Stimulated activated naive B cell treated with anti-CD40 and anti-IgM and Interleukin-4, amounts not matched to agents 10 μg/mL and 1 μg/mL and 100 μg/mL, for 72 hours (primary cell): ENCODE measurements at places on chromosomes 3 and 15.

- no peak for DNase-seq
Measured at GRCh38 chr3:15063656-15064286, 1.3 kb downstream of the MRPS25 start.

DNA sequence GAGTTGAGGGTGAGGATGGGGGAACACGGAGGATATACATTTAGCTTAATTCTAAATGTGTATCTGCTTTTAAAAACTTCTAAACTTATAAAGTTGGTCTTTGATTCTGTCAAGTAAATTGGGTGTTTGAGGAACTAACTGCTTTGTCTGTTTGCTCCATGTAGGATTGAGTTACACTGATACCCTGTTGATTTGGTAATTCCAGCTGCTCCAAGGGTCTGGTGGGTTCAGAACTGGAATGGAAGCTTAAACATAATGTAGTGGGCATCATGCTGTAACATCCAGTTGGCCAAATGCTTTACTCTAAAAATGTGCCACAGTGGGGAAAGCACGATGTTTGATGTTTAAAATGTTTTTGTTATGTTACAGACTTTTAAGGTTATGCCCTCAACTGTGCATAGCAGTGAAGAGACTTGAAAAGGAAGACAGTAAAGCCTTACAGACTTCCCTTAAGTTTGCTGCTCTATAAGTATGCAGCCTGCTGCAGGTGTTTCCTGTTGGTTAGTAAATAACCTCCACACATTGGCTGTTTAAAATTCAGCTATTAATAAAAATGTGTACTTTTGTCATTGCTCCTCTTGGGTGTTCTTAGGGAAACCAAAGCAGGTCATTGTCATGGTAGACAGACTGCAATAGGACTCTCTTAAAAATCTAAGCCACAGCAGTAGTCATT, 5.9 kb upstream of the EDEM1 start:
- DNase-seq, result no peak

DNA sequence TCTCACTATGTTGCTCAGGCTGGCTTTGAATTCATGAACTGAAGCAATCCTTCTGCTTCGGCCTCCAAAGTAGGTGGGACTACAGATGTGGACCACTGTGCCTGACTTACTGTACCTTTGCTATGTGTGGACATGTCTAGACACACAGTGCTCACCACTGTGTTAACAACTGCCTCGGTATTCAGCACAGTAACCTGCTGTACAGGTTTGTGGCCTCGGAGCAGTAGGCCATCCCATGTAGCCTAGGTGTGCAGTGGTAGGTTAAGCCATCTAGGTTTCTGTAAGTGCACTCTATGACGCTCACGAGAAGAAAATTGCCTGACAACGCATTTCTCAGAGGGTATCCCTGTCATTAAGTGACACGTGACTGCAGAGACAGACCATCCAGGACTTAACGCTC, 70.3 kb downstream of the TAMM41 start:
- DNase-seq, result no peak

DNA sequence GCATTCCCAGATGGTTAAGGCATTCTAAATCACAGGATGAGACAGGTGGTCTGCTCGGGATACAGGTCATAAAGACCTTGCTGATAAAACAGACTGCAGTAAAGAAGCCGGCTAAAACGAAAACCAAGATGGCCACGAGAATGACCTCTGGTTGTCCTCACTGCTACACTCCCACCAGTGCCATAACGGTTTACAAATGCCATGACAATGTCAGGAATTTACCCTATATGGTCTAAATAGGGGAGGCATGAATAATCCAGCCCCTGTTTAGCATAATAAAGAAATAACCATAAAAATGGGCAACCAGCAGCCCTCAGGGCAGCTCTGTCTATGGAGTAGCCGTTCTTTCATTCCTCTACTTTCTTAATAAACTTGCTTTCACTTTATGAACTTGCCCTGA, 151.1 kb downstream of the ZNF385D start:
- DNase-seq, result no peak

- no peak for DNase-seq
Measured at GRCh38 chr15:62212741-62213140, 47.7 kb upstream of the C2CD4B start.

DNA sequence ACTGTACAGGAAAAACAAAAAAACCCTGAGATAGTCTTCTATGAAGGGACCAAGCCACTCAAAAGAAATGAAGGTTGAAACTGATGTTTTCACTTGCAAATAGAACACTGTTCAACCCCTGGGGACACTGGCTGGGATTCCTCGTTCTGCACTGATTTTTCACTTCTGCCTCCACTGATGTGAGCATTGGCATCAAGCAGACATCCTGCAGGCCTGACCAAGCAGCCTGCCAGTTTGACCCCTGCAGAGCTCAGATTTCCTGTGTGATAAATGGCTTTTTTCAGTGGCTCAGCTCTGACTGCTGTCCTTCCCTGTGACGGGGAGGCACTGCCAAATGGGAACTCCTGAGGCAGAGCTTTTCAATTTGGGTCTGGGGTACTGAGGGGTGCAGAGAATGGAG, 50.0 kb downstream of the RASGRP1 start:
- DNase-seq, result peak; percentile 3

GRCh38 chr3:99625237-99625622, 13.2 kb upstream of the COL8A1 start:
- no peak for DNase-seq

- DNase-seq, result no peak
Measured at GRCh38 chr3:67493808-67494207, 160.6 kb downstream of the SUCLG2 start.

DNA sequence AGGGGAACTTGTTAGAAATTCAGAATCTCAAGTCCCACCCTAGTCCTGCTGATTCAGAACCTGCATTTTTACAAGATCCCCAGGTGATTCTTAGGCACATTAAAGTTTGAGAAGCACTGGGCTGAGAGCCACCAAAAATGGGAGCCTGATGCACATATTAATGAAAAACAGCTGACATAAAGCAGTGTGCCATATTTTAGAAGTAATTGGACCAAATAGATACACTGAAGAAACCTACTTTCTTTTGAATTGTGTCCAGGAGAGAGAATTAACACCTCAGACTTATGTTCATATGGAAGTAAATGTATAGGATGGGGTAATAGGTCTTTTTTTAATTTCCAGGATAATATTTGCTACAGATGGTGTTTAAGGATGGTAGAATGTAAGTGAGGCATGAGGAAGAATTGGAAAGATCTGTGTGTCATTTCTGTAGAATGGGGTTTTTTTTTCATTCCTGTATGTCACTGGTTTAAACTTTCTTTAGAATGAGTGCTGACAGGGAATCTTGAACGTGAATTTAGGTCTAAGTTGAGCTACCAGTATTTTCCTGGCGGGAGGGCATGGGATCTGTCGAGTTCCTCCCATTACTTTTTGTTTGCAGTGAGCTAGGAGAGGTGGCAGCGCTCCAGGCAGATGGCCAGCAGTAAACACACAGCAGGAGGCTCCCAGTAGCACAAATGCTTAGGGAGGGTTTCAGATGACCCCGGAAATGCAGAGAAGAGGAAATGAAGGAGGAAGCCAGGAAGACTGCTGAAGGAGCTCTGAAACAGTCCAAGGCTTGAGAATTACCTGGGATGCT, 185.6 kb downstream of the PLCL2 start:
- DNase-seq, result no peak

DNA sequence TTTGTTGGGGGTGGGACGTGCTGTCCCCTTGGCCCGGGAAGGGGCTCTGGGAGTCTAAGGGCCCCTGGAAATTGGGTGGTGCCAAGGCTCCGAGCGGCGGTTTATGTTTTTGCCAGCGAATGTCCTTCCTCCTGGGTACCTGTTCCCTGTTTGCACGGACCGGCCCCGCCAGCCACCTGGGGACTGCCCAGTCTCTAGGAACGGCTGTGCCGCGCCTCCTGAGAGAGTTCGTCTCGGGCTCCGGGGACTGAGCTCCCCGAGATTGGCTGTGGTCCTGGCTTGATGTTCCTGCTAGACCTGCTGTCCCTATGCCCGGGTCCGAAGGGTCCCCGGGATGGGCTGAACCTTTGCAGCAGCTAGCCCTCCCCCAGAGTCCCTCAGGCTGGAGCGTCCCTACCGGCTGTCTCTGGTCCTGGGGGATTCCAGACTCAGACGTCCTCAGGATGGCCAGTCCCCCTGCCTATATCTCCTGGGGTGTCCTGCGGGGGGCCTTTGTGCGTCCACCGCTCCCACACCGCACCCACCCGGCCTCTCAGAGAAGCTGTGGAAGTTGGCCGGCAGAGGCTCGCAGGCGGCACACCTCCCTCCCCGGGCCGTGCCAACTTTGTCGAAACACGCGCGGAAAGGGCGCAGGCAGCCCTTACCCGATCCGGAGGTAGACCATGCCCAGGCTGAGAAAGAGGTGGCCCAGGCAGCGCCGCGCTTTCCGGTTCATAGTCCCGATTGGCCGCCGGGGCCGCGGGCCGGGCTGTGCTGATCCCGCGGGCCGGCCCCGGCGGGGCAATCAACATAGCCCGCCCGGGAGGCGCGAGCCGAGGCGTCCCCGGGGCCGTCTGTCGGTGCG, 547 bp downstream of the WNT7A start:
- DNase-seq, result no peak

GRCh38 chr3:51982838-51983577, at the start of gene ACY1:
TSS of gene ACY1 (plus strand) at chr3:51983535. CDS start at chr3:51984065, 530 bp downstream.
- DNase-seq, result peak; percentile 82
